ENCODE measurements at places on chromosomes 1 and 21.
A peak's percentile ranks its signal among the peaks of the same experiment; 100 is the strongest.

- DNase-seq, result no peak
Measured at GRCh38 chr1:66172272-66172671, 361.7 kb upstream of the SGIP1 start.

- DNase-seq, result no peak
Measured at GRCh38 chr1:155309423-155310021, 856 bp downstream of the FDPS start.

DNA sequence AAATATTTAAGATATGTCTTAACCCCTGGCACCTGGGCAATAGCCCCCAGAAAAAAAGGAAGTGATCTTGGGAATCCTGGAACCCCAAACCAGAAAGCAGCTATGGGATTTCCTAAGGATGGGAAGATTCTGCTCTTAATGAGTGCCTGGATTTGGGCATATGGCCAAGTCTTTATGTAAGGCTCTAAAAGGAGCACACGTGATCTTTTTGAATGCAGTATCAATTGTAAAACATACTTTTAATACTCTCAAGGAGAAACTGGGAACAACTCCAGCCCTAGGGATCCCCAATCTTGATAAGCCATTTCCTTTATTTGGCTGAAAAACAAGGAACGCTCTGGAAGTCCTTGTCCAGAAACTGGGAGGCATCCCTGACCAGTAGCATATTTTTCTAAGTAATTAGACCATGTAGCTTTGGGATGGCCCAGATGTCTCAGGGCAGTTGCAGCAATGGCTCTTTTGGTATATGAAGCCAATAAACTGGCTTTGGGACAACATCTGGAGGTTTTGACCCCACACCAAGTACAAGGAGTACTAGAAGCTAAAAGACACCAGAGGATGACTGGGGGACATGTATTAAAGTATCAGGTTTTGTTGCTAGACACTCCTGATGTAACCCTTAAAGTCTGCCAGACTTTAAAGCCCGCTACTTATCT is 80.9 kb upstream of the KIAA0040 start:
- DNase-seq, result no peak

GRCh38 chr1:172949096-172949495 is 101.6 kb downstream of the TNFSF18 start:
- no peak for DNase-seq

- DNase-seq, result no peak
Measured at GRCh38 chr1:66311628-66312027, 222.3 kb upstream of the SGIP1 start.

DNA sequence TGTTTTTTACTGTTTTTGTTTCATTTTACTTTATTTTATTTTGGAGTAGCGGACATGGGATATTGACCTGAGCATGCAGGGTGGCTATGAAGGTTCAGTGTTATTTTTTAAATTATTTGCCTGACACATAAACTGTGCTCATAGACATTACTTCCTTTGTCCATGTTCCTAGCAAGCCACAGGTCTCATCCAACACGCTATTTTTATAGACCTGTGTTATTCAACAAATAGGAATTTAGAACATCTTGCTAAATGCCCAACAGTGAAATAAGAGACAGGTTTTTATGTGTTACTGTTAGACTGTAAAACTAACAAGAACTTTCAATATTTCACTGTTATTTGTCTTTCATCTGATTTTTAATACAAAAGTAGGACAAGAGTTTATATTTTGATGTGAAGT is 756.4 kb downstream of the KCNT2 start:
- DNase-seq, result no peak

- no peak for DNase-seq
Measured at GRCh38 chr1:174028495-174028894, 6.3 kb upstream of the RC3H1 start.

DNA sequence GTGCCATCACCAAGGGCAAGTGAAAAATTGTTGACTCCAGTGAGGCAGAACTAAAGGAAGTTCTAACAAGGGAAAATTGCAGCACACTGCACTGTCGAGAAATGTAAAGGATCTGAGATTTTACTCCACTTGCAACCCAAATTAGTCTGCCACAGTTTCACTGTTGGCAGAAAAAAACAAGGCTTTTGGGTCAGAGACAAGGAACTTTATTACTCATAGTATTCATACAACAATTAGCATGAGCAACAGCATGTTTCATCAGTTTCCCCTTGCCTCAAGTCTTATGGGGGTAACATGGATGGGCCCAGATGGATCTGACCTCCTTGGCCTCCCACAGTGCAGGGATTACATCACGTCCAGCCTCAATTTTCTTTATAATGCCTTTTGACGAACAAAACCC is 125.3 kb downstream of the LTN1 start:
- DNase-seq, result no peak

- no peak for DNase-seq
Measured at GRCh38 chr1:76833151-76833550, 34.1 kb upstream of the ST6GALNAC5 start.

DNA sequence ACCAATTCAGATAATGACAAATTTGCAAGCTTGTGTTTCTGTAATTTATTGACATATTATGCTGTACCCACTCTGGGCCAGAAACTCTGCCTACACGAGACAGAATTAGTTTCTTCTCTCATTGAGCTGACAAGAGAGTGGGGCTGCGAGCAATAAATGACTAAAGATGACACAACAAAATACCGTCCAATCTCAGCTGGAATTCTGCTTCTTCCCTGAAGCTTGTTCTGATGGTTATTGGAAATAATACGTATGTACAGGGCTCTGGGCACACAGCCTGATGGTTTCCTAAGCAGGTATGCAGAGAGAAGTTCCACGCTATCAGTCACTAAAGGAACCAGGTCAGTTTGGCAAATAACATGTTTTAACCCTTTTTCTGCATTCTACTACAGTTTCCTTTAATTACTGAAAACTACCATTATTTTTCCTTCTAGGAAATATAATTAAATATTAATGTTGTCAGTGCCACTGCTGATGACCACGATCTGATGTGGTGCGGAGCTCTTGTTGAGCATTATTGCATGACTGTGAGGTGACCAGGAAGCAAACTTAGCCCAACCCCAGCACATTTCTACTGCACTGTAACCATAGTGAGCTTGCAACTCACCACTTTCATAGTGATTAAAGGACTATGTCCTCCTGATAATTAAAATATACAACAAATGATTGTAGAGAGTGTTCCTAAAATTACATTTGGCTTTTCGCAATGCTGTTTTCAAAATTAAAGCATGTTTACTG is 221.4 kb upstream of the L1TD1 start:
- DNase-seq, result no peak

- DNase-seq, result no peak
Measured at GRCh38 chr1:245054507-245055270, 100.1 kb upstream of the KIF26B start.

- DNase-seq, result no peak
Measured at GRCh38 chr1:7549277-7550161, 221.6 kb upstream of the VAMP3 start.

DNA sequence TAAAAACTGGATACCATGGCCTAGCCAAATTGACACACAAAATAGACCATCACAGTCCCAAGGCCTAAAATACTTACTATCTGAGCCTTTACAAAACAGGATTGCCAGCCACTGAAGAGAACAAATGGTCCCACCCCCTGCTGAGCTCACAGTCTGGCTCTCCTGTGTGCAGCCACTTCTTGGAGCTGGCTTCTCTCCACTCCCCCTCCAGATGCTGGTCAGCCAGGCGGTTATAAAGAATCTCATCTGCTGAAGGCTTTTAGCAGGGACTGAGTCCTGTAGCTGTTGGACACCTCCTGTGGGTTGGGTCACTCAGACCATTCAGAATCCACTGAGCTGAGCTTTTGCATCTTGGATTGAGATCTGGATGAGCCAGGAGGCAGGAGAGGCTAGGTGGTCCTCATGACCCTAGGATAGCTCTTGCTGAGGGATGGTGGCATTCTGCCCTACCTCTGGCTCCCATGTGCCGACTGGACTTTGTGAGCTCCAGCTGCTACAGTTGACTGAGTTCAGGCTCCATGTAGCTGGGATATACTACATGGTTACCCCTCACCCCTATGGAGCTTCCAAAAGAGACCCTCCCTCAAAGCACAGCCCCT is 16.1 kb downstream of the OXCT2 start:
- DNase-seq, result no peak

DNA sequence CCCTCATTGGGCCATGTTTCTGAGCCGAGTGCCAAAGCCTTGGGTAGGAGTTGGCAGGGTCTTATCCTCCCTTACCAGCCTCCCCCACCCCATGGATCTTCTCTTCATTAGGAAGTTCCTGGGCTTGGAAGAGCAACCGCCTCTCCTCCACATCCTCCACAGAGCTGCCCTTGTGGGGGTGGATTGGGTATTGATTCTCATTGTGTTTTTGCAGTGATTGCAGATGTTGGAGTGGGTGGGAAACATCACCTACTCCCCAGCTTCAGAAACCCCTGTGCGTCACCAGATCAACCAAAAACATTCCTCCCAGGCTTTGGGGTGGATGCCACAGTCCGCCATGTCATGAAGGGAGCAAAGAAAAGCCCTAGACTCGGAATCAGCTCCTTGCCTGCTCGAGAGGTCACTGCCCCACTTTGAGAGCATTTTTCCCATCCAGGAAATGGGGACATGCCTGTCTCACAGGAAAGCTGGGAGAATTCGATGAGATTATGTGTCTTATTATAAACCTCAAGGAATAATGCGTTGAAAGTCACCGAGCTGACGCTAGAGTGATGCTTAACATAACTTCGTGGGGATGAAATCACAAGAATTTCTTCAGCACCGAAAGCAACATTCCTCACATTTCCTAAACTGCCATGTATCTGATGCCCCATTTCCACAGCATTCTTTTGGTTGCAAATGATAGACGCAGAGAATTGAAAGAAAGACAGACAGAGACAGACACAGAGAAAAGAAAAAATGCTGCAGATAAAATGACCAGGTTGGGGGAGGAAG is 44.7 kb upstream of the ZBTB40 start:
- no peak for DNase-seq

DNA sequence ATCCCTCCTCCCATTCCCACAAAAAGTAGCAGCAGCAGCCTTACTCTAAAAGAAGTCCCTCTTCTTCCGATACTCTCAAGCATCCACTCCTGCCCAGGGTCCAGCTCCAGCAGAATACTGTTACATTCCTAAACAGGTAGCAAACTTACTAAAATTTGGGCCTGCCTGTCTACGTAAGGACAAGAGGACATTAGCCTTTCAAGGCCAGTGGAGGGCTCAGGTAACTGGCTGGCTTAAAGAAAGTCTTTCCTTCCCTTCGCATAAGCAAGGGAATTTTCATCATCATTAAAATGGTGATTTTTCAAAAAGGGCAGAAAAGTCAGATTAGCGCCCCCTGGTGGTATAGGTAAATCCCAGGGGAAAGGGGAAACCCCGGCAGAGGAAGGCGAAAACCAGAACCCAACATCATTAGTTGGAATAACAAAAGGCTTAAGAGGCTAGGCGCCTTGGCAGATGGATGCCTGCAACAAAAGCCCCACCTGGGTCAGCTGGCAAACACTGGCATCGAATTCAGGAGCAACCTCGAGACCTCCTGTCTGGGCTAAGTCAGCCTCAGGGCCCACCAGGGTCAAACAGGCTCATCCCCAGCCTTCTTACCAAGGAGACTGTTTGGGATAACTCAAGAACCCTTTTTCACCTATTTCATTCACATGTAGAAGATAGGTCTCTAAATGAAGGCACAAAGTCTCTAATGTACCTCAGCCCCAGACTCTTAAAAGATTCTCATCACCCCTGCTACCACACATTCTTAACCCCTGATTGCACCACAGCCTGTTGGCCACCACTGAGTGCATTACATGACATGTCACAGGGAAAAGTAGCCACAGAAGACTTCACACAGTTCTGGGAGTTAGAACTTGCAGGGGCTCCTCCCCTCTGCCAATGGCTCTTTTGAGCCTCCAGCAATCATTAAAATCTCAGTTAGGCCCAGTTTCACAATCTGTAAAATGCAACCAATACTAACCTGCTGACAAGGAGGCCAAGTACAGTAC is 36.7 kb downstream of the ERI3 start:
- peak; percentile 10 for DNase-seq

- DNase-seq, result no peak
Measured at GRCh38 chr1:107785496-107786202, 179.3 kb downstream of the VAV3 start.

GRCh38 chr1:2594001-2594640 is 7.5 kb downstream of the PRXL2B start:
- DNase-seq, result no peak

DNA sequence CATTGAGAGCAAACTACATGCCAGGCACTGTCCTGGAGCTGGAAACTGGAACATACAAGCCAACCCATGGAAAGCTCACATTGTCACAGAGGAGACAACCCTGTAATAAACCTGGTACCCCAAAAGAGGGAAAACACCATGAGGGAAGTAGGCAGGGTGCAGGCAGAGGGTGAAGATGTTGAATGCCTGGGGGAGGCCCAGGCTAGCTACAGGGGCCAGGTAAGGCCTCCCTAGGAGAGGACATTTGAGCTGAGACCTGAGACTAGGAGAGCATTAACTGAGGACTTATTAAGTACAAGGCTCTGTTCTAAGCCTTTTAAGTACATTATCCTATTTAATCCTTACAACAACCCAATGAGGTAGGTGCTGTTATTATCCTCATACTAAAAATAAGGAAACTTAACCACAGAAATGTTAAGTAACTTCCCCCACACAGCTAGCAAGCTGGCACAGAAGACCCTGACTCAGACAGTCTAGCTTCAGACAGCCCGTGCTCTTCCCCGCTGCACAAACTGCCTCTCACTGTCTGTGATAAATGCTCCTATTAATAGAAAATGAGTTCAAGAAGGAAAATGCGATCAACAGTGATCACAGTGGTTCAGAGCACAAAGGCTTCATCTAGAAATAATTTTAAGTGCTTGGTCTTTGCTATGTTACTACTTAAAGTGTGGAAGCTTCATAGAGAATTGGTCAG is 41.8 kb downstream of the ZNF281 start:
- no peak for DNase-seq

All from T follicular helper cell (primary cell).